ENCODE measurements at places on chromosomes 6 and 20.
A peak's percentile ranks its signal among the peaks of the same experiment; 100 is the strongest.

DNA sequence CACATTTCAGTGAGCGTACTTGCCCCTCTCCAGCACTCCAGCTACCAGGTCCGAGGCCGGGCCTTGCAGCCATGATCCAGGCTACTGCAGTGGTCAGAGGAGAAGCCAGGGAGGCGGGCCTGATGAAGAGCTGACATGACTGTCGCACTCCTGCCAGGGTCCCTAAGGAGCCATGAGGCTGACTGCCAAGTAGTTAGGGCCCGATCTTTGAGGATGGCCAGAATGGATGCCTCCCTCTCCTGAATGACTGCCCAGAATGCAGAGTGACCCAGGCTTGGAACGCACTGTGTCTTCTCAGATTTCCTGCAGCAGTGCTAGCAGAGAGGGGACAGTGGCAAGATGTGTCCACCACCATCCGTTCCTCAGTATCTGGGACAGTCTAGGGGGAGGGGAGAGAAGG lies 24.7 kb upstream of the LRFN2 start:
- no peak for DNase-seq

- DNase-seq = no peak
These were observed 17.1 kb upstream of the ASF1A start for GRCh38 chr6:118876814-118877213.

- DNase-seq = no peak
These were observed 109.9 kb upstream of the HEY2 start for GRCh38 chr6:125639466-125640020.

- DNase-seq = no peak
These were observed 15.4 kb downstream of the C6orf141 start for GRCh38 chr6:49565855-49566254.

- DNase-seq = peak; percentile 25
These were observed 180.4 kb downstream of the ZNF217 start for GRCh38 chr20:53413186-53413631.

- no peak for DNase-seq
These were observed 36.4 kb upstream of the CD83 start for GRCh38 chr6:14081126-14081525.

- DNase-seq = no peak
These were observed 64.6 kb downstream of the ZC2HC1B start for GRCh38 chr6:143928853-143929252.

DNA sequence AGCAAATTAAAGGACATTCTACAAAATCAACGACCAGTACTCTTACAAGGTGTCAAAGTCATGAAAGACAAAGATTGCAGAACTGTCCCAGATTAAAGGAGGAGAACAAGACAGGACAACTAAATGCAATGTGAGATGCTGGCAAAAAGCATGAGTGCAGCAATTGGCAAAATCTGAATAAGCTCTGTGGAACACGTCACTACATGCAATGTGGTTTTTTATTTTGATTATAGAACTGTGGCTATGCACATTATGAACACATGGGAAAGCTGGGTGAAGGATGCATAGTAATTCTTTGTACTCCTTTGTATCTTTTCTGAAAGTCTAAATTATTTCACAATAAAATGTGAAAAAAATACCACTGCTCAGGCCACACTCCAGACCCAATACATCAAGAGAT lies 509.4 kb downstream of the KIF16B start:
- no peak for DNase-seq

- DNase-seq = no peak
These were observed 98.6 kb upstream of the MRPS10 start for GRCh38 chr6:42315991-42316970.

- DNase-seq = no peak
These were observed 13.4 kb downstream of the C6orf58 start for GRCh38 chr6:127590344-127590743.

DNA sequence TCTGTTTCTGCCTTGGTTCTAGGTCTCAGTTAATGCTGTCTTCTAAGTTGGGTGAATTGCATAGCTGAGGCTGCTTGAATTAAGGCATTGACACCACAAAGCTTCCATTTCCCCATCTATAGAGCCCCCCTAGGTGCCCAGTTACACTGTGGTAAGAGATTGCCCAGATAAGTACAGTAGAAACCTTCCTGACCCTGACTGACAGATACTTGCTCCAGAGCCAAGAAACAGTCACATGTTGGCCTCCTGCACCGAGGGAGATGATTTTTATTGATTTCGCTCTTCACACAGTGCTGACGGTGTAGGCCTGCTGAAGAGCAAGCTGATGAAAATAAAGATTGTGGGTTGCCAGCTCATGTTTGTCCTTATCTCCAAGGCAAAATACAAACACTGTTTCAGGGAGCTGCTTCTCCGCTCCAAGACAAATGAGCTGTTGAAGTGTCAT lies 67.9 kb downstream of the TRMT11 start:
- no peak for DNase-seq

DNA sequence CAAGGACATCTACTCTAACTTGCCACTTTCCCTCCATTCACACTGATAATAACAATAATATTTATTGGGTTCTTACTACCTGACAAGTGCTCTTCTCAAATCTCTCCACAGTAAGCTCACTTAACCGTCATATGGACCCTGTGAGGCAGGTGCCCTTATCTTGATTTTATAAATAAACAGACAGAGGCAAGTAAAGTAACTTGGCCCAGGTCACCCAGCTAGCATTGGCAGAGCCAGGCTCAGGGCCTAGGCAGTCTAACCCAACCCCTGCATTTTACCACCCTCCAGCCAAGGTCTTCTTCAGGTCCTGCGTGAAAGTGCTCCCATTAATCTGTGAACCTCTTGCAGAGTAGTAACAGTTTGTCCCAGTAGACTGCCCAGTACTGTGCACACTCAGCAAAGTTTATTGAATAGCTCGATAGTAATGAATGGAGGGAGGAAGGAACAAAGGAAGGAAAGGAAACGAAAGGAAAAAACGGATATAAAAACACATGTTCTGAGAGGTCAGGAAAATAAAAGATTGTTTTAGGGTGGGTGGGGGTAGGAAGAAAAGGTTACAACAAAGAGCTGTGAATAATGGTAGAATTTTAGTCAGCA lies 17.0 kb upstream of the STX11 start:
- no peak for DNase-seq

DNA sequence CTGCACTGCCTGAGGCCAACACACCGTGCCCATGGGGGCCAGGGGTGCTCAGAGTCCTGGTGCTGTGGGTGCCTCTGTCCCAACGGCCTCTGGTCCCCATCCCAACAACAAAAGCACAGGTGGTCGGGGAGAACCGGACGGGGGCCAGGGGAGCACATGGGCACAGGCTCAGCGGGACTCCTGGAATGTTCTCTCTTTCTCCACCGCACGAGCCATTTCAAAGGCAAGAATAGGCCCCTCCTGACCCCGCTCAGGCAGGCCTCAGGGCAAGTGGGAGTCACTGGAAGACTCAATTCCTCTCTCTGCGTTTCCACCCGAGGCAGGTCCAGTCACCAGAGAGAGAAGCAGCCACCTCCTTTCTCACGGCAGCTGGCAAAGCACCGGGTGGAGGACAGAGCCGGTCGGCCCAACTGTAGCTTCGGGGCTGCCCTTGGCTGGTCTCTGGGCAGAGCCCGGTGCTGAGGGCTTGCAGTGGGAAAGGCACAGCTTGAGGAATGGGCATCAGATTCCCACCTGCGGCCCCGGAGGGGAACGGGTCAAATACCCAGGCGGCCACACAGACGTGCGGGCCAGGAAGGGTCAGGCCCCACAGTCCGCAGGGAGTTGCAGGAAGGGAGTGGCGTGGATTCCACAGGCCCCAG lies 55.2 kb downstream of the KCNQ2 start:
- no peak for DNase-seq

DNA sequence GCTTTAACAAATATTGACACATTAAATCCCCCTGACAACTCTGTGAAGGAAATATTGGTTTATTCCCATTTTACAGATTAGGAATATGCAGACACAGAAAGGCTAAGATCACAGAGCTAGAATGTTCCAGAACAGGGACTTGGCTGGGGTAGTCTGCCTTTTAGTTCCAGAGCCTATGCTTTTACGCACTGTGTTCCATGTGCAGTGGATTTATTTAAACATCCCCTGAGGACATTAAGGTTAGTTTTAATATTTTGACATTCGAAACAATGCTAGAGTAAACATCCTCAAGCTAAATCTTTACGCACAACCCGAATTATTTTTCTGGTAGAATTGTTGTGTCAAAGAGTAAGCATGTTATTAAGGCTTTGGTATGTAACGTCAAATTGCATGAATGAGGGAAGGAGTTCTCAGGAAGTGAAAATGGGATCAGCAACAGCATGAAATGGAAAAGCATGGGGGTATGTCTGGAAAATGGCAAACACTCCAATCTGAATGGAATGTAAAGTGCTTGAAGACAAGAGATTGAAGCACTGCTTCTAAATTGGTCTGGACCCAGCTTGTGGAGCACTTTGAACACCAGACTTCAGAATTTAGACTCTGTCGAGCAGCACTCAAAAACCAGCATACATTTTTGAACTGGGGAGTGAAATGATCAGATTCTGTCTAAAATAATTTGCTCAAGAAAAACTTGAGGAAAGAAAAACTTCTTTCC lies 429.9 kb downstream of the CD83 start:
- no peak for DNase-seq

- DNase-seq = no peak
These were observed 135.3 kb upstream of the DEFB112 start for GRCh38 chr6:50185006-50185405.

GRCh38 chr6:23175391-23175790 lies 606.0 kb downstream of the HDGFL1 start:
- no peak for DNase-seq
